Stimulated activated naive CD4-positive, alpha-beta T cell treated with Interleukin-2 at 50 U/mL for 16 hours (primary cell): ENCODE measurements at places on chromosomes 2 and 18.

GRCh38 chr2:170714381-170715061 lies 616 bp upstream of the SP5 start:
- DNase-seq, result no peak

- DNase-seq, result no peak
These were observed 124.1 kb upstream of the FIGN start for GRCh38 chr2:163859951-163860350.

- no peak for DNase-seq
These were observed 129.7 kb upstream of the OSR1 start for GRCh38 chr2:19488009-19488691.

DNA sequence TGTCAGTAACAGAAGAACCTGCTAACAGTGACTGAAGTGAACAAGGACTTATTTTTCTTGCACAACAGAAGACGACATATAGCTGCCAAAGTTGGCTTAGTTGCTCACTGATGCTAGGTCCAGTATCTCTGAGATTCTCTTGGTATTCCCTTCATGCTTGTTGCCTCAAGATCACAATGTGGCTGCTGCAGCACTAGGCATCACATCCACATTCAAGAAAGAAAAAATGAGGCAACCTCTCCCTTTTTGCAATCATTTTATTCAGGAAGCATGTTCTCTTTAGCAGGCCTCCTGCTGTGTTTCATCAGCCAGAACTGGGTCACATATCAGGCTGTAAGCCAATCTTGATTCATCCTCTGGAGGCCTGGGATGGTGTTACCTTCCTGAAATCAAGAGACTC lies 11.7 kb upstream of the MAPK4 start:
- no peak for DNase-seq

- no peak for DNase-seq
These were observed 1452.2 kb upstream of the ACVR2A start for GRCh38 chr2:146392631-146393030.

DNA sequence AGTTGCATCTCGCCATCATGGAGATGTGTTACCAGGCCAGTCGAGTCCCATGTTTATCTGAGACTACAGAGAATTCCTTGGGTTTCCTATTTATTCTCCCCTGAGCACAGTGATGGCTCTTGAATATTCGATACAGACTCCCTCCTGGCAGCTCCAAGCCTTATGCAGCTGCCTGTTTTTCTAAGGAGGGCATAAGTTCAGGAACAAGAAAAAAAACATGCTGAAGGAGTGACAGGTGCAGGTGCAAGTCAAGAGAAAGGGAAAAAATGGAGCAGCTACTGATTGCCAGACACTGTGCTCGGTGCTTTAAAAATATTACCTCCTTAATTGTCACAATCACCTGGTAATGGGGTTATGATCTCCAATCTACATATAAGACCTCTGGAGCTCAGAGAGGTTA lies 177.2 kb upstream of the DPP10 start:
- no peak for DNase-seq

DNA sequence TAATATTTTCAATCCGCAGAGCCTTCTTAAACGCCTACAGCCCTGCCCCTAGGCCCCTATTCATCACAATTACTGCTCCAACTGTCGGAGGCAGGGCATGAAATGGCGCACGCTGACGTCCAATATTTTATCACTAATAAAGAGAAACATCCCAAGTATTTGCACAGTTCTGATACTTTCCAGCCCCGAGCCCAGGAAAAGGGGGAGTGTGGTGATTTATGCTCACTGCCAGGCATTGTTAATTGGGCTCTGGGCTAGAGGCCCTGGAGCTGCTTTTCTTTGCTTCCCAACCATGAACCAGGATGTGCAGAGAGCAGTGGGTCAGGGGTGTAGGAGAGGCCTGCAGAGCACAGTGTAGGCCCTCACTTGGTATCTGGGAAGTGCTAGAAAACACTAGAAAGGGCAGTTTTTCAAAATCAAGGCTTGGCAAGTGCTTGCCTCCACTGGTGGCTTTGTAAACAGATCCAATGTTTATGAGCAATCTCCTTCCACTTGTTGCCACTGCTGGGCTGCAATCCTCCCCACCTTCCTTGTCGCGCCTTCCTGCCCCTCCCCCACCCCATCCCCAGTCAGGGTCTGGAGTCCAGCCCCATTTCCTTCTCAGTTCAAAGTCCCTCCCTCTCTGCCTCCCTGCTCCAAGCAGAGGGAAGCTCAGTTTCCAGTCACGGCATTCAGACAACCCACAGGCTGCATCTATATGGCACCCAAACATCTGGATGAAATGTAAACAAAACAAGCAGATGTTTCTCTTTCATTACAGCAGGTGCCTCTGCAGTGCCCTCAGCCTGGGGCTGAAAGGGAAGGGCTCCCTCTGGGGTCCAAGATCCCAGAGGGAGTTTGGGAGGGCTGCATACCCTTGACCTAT lies 83.9 kb upstream of the PKDCC start:
- DNase-seq, result no peak

DNA sequence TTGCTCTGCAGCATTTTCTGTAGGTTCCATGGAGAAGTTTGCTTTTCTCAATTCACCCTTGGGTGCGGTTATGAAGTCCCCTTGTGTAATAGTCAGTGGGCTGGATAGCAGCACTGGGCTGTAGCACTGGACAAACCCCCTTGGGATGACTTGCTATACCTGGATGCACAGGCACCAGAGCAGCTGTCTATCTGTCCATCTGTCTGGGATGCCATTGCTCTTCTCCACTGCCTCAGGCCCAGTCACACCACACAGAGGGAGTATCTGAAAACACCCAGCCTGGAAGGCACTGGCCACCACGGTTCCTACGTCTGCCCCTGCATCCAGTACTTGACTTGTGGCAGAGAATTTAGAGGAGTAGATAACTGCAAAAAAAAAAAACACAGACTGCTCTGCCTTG lies 254.5 kb downstream of the TFCP2L1 start:
- no peak for DNase-seq

- DNase-seq, result no peak
These were observed 82.7 kb downstream of the C2orf74 start for GRCh38 chr2:61244694-61245093.

GRCh38 chr18:5746844-5747243 lies 148.5 kb downstream of the TMEM200C start:
- no peak for DNase-seq

- no peak for DNase-seq
These were observed 399.3 kb downstream of the LRATD1 start for GRCh38 chr2:15031745-15032240.

GRCh38 chr2:222952204-222952603 lies 91.4 kb downstream of the ACSL3 start:
- DNase-seq, result no peak

DNA sequence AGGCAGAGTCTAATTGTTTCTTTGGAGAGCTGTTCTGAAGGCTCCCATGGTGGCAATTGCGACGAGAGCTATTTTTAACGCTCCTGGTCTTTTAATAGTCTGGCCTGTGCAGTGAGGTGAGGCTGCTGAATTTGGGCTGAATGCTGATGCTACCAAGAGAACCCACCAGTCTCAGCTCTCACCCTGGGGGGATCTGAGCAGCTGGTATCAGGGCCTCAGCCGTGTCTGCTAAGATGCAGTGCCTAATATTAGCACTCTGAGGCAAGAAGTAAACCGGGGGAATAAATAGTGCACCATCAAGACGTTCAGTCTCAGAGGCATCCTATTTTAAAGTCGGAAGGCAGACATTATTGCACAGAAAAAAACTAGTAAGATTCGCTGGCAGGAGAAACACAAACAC lies 214.8 kb upstream of the PID1 start:
- no peak for DNase-seq

- DNase-seq, result no peak
These were observed 165.5 kb upstream of the ACVR2A start for GRCh38 chr2:147679191-147679954.

DNA sequence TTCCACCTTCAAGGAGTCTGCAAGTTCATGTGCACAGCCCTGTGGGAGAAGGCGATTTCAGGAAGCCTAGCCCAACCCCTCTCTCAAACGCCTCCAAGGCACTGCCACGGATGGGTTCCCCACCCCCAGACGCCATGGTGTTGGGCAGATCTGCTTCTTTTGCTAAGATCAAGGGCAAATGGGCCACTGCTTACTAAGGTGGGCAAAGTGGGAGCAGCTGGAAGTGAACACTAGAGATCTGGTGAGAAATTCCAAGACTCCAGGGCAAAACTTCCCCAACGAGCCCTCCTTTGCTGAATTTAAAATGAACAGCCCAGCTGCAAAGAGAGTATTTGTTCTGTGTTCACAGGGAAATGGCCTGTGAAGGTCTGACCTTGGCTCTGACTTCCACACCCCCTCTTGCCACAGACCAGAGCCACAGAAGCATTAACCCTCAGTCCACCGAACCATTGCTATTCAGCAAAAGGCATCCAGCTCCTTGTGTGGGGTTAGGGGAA lies 45.1 kb upstream of the ZBTB7C start:
- no peak for DNase-seq

GRCh38 chr2:32005371-32005976 lies 5.3 kb downstream of the MEMO1 start:
- DNase-seq, result no peak

- no peak for DNase-seq
These were observed 9.7 kb downstream of the CMPK2 start for GRCh38 chr2:6855860-6856547.

- DNase-seq, result no peak
These were observed 64.2 kb downstream of the RBMS1 start for GRCh38 chr2:160429248-160430000.

DNA sequence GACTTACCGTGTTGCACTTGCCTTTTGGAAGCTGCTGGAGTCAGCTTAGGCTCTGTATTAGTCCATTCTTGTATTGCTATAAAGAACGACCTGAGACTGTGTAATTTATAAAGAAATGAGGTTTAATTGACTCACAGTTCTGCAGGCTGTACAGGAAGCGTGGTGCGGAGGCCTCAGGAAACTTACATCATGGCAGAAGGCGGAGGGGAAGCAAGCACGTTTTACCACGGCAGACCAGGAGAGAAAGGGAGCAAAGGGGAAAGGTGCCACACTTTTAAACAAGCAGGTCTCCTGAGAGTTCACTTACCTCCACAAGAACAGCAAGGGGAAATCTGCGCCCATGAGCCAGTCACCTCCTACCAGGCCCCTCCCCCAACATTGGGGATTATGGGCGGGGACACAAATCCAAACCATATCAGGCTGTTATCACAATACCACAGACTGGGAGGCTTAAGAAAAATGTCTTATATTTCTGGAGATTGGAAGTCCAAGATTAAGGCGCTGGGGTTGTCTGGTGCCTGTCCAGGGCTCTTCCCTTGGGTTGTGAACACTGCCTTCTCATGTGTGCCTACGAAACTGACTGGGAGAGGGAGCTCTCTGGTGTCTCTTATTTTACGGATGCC lies 3.6 kb upstream of the D2HGDH start:
- DNase-seq, result peak; percentile 8

GRCh38 chr18:62523631-62524439 lies 1.0 kb downstream of the ZCCHC2 start:
- peak; percentile 53 for DNase-seq

GRCh38 chr2:144461308-144461766 lies 58.6 kb downstream of the ZEB2 start:
- no peak for DNase-seq

- no peak for DNase-seq
These were observed 40.6 kb downstream of the GREB1 start for GRCh38 chr2:11574176-11575046.

DNA sequence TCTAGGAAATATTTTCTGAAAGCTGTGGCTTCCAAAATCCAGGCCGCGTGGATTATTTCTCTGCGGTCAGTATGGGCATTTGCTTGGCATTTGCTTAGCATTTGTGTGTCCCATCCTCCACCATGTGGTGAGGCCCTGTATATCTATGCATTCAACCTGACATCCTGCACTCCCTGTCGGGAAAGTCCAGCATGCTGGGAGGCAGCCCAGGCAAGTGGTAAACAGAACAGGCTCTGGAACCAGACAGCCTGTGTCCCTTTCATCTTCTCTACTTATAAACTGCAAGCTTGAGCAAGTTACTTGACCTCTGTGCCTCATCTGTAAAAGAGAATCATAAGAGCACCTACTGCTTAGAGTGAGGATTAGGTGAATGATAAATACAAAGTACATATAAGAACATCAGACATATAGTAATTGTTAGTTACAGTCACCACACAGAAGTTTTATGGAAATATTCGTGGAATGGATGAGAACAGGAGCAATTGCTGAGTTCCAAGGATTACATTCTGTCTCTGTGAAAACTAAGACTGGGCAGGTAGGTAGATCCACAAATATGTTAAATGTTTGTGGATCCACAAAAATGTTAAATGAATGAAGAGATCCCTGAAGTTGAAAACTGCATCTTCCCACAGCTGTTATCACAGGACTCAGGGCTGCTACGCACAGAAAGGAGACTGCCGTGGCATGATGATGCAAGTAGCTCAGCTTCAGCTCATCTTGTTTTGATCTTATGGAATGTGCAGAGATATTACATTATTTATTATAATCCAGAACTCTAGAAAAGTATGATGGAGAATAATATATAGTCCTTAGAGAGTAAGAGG lies 317.0 kb upstream of the MMADHC start:
- DNase-seq, result no peak

GRCh38 chr2:129366263-129366662 lies 613.2 kb upstream of the RAB6C start:
- DNase-seq, result no peak

DNA sequence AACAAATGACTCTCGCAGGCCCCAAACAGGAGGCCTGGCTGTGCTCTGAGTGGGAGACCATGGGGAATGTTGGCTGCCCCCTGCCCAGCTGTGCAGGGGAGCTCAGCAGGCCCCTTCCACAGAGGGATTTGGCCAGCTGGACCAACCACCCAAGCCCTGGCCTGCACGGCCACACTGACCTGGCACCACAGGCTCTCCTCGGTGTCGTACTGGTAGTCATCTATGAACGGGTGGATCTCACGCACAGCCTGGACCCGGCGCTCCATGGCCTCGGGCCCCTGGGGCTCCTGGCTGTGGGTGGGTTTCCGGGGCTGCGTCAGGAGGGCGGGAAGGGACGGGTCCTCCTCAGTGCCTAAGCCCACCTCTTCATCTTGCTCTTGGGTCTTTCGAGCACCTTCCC lies 74.5 kb downstream of the POLR1A start:
- no peak for DNase-seq

DNA sequence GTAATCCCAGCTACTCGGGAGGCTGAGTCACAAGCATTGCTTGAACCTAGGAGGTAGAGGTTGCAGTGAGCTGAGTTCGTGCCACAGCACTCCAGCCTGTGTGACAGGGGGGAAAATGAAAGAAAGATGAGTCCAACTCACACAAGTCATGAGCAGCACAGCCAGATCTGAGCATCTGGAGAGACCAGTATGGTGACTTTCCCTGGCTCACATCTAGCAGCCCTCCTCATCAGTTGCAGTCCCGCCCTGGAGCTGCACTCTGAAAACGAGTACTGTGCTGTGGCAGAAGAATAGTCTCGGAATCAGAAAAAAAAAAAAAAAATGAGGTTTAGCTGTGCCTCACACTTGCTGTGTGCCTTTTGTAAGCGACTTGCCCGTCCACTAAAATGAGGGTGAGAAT lies 74.4 kb upstream of the TRIB2 start:
- no peak for DNase-seq

GRCh38 chr2:17827316-17827715 lies 11.1 kb downstream of the MSGN1 start:
- DNase-seq, result no peak

GRCh38 chr2:99743146-99743545 lies 253.3 kb upstream of the REV1 start:
- DNase-seq, result no peak
